ENCODE measurements at places on chromosomes 11 and 22.

GRCh38 chr11:111788051-111788450 lies 21.9 kb upstream of the PPP2R1B start:
- no peak for DNase-seq

- DNase-seq: peak; percentile 43
These were observed 7.3 kb upstream of the ARAP1 start for GRCh38 chr11:72759468-72759985.

DNA sequence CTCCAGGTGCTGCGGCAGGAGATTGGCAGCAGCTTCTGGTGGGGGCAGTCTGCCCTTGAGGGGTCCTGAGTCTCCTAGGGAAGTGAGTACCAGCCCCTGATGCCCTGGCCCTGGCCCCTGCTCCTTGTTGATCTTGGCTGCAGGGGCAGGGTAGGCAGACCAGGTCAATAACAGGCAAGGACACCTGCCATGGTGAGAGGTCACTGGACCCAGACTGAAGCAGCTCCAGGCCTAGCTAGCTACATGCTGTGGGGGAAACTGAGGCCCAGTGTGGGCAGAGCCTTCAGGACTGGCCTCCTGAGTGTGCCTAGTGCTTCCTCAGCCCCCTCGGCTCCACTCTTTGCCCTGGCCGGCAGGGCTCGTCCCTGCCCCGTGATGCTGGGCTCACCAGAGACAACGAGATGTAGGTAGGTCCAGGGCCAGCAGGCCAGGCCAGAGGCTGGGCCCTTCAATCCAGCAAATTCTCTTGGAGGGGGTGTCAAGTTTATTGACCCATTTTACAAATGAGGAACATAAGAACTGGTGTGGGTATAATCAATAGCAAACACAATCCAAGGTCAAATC lies 20.4 kb downstream of the RTN4R start:
- DNase-seq: no peak

- no peak for DNase-seq
These were observed 17.1 kb upstream of the TPH1 start for GRCh38 chr11:18063125-18063524.

- DNase-seq: peak; percentile 31
These were observed 37.6 kb downstream of the MAP6 start for GRCh38 chr11:75631086-75631730.

DNA sequence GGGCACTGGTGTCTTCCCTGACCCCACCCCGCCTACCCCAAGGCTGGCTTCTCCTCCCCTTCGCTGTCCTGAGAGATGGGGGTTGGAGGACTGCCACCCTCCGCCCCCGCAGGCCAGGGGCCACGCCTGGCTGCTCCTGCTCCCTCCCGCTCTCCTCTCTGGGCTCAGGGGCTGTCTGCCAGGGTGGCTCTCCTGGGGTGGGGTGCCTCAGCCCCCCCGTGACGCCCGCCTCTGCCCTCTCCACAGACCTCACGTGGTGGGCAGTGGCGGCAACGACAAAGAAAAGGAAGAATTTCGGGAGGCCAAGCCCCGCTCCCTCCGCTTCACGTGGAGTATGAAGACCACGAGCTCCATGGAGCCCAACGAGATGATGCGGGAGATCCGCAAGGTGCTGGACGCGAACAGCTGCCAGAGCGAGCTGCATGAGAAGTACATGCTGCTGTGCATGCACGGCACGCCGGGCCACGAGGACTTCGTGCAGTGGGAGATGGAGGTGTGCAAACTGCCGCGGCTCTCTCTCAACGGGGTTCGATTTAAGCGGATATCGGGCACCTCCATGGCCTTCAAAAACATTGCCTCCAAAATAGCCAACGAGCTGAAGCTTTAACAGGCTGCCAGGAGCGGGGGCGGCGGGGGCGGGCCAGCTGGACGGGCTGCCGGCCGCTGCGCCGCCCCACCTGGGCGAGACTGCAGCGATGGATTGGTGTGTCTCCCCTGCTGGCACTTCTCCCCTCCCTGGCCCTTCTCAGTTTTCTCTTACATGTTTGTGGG lies 8.1 kb downstream of the RCOR2 start:
- DNase-seq: no peak

DNA sequence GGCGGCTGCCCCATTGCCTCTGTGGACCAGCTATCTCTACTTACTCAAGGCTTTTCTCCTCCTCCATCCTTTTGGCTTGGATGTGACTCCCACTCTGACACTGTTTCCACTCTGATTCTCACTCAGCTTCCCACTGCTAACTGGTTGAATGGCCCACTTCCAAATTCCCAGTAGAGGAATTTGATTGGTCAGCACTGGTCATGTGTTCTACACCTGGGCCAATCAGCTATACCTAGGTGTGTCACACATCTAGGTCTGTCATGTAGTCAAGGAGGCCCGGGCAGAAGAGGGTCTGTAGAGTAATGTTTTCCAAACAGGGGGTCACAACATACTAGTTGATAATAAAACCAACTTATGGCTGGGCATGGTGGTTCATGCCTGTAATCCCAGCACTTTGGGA lies 53.3 kb downstream of the TPBGL start:
- DNase-seq: no peak

DNA sequence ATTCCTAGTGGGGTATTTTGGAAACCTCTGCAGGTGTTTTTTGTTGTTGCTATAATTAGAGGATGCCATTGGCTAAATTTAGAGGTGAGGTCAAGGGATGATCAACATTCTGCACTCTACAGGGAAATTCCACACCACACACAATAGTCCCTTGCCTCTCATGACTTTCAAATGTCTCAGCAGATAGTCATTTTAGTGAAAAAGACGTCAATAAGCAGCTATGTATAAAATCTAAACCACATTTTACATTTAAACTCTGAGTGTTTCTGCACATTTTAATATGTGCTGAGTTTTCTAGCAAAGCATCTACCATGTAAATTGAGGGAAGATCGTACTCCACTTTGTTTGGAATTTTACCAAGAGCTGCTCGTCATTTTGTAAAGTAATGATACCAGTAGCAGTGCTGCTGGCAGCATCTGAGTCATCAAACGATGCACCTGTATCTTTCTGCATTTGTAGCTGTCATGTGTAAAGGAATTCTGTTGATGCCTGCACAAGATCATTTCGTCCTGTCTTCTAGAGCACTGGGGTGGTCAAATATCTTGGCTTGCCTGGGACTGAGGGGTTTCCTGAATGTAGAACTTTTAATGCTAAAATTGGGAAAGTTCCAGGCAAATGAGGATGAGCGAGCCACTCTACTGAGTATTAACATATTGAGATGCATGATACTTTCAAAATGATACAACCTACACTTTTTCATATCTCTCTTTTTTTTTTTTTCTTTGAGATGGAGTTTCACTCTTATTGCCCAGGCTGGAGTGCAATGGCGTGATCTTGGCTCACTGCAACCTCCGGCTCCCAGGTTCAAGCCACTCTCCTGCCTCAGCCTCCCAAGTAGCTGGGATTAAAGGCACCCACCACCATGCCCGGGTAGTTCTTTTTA lies 414.5 kb upstream of the SYN3 start:
- no peak for DNase-seq

DNA sequence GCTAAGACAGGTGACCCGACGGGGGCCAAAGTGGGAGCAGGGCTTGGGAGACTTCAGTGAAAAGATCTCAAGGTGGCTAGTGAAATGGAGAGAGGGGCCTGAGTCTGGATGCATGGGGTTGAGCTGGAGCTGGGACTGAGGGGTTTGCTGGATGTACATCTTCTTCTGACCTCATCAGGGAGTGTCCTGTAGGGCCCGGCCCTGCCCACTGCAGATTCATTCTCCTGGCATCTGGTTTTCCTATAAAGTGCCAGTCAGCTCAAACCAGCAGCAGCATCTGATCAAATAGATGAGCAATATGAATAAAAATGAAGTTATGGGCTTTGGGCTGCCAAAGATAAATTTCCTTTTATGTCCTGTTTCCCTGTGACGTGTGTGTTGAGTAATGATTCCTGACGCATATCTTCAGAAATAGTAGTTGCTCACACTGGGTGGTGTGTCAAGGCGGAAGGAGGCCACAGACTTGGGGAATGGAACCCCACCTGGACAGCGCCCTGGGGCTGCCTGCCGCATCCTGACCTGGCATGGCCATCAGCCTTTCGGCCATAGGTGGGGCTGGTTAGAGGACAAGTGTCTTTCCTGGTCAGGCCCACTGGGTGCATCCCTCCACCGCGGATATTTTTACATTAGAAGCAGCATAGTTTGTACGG lies 135.4 kb downstream of the OSBP2 start:
- no peak for DNase-seq

GRCh38 chr11:34616830-34617504 lies 3.9 kb upstream of the EHF start:
- DNase-seq: no peak

DNA sequence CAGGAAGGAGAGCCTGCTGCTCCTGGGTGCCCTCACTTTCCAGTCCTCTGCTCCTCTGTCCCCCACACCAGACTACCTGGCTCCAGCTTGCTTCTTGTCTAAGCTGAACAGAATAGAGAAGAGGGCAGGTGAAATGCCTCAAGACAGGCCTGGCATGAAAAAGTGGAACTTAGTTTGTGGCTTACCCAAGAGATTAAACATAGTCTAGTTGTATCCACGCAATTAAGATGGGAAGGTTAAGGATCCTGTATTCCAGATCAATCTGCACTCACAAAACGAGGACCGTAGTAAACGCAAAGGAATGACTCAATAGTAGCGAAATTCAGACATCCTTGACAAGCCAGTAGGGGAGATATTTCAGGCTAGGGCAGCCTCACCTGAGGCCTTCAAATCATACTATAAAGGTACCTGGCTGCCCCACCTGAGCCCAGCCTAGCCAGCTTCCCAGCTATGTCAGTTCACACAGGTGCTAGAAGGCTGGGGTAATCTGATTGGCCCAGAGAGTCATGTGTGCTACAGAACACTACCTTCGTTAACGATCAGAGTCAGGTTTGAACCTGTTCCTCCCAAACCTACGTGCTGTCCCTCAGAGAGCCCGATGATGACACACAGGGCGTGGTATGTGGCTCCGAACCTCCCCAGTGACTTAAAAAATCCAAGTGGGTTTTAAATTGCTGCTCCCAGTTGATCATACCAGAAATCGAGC lies 46.5 kb downstream of the AHNAK start:
- peak; percentile 73 for DNase-seq

DNA sequence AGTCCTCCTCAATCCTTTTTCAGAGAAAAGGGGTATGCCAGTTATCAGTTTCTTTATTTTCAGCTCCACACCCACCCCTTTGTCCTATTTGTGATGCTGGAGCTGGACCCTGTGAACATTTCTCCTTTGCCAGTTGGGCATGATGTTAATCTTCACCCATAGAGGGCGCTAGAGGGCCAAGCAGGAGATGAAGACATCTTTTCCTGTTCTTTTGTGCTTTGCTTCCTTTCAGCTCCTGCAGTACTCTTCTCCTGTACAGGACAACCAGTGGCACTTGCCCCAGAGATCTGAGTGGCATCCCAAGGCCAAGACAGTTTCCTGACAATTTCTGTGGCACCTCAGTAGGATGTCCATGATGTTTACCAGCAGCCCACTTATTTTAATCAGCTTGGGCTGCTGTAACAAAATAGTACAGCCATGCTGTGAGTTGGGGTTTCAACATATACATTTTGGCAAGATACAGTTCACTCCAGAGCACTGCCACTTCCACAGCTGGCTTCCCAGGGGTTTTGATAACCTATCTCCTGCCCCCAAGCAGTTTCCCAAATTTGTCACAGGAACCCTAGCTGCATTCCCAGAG lies 4.6 kb downstream of the SAA2 start:
- peak; percentile 30 for DNase-seq

DNA sequence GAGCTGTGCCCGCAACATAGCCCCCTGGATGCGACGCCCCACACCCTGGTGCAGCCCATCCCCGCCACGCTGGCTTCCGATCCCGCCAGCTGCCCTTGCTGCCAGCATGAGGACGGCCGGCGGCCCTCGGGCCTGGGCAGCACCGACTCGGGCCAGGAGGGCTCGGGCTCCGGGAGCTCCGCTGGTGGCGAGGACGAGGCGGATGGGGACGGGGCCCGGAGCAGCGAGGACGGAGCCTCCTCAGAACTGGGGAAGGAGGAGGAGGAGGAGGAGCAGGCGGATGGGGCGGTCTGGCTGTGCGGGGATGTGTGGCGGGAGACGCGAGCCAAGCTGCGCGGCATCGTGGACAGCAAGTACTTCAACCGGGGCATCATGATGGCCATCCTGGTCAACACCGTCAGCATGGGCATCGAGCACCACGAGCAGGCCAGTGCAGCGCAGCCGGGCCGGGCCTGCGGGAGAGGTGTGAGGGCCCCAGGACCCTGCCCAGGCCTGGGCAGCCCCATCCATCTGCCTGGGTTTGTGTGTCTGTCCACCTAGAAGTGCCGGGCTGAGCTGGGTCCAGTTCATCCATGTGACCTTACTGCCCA lies 79.0 kb downstream of the CACNA1I start:
- DNase-seq: no peak

DNA sequence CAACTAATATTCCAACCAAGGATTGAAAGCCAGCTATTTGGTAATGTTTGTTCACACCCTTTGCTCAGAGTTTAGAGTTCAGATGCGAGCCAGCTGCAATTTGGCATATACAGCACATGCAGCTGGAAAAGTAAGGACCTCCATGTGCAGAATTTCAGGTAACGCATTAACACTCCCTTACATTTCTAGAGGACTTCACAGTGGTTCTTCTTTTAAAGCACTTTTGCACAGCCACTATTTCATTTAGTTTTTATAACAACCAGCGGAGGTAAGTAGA lies 3.4 kb downstream of the POU2AF3 start:
- DNase-seq: no peak

DNA sequence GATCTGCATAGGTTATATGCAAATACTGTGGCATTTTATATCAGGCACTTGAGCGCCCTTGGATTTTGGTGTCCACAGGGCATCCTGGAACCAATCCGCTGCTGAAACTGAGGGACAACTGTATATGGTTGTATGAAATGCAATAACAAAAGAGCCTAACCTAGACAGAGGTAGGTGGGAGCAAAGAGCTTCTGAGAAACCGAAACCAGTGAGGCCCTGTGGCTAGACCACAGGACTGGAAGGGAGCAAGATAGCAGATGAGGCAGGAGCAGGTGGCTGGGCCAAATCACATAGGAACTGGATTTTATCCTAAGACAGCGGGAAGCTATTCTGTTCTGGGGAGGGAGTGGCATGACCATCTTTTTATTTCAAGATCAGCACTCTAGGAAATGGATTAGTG lies 30.1 kb downstream of the RCN1 start:
- no peak for DNase-seq

GRCh38 chr22:36493690-36494110 lies 12.3 kb upstream of the TXN2 start:
- no peak for DNase-seq

DNA sequence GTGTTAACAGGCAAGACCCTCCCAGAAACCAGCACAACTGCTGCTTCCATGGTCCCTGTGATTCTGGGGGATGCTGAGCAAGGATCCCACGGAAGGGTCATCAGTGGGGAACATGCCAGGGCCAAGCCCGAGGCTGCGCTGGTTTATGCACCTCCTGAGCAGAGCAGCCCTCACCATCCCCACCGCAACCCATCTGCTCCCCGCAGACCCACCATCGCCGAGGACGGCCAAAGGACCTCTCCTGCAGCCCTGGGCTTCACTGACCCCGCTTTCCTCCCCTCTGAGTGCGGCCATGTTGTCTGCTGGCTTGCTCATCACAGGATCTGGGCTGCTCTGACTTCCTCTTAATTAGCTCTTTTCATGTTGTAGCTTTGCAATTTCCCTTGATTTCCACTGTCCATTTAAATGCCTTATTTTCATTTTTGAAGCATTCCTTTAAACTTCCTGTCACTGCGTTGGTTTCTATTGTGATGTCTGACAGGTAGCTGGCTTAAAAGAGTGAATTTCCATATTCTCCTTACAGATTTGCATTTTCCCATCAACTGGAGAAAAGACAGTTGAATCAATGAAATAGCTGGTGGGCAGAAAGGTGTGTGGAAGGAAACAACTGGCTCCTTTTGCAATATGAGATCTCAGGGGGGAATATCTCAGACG lies 14.9 kb downstream of the TP53AIP1 start:
- no peak for DNase-seq

- no peak for DNase-seq
These were observed 49.3 kb downstream of the CHRDL2 start for GRCh38 chr11:74681686-74682651.

Data from NCI-H2171 treated with DMSO at 0.1 percent for 48 hours (cell line).